ENCODE measurements at places on chromosomes 11 and 22. TPM values are rescaled to one million over a fixed set of nuclear protein-coding genes. Genes with fewer than 3 reads are reported as not detected.

The RCOR2 gene
- total RNA-seq = 0.22 TPM

The MYO18B gene
- total RNA-seq = under 0.01 TPM

The KRTAP5-1 gene
- not detected for total RNA-seq

- no peak for DNase-seq
Measured at GRCh38 chr11:126186708-126187529, 24.5 kb downstream of the RPUSD4 start.

- no peak for DNase-seq
Measured at GRCh38 chr11:116043857-116044256, 539.6 kb upstream of the CADM1 start.

DNA sequence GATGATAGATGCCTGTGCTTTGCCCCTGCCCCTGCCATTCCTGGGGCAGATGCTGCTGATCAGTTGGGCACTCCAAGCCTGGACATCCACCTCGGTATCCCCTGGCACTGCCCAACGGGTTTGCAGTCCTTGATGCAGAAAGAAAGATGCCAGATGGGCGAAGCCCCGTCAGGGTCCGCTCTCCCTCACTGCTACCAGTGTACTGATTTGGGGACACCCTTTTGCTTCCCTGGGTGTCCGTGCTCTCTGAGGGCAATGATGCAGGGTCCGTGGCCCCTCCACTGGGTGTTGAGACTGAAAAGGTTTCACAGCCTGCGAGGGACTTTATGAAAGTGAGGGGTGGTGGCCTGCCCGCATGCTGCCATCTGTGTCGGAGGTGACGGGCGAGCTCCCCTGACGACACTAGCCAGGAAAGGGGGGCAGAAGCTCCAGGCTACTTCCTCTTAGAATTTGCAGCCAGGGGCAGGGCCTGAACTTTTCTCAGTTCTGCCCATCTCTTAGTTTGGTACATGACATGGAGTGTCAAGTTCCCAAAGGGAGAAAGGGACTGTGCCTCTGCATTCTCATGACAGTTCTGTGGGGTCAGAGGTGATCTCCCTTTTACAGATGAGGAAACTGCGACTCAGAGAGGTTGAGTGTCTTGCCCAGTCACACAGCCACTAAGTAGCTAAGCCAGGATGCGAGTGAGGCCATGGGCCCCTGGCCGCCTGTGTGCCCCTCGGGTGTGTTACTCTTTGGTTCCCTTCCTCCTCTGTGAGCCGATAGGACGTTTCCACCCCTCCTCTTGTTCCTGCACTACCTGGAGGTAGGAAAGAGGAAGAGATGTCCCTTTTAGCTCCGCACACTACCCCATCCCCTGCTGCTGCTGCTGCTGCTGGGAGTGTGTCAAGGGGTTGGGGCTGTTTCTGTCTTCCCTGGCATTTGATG lies 96.6 kb downstream of the BCR start:
- DNase-seq = no peak

- peak; percentile 60 for DNase-seq
Measured at GRCh38 chr11:72038491-72038890, 39.8 kb downstream of the IL18BP start.

The OR51I1 gene
- total RNA-seq = 3.9 TPM

- DNase-seq = peak; percentile 23
Measured at GRCh38 chr11:113162592-113162962, 151.8 kb upstream of the TTC12 start.

The SNX32 gene
- 0.78 TPM for total RNA-seq

- no peak for DNase-seq
Measured at GRCh38 chr11:27354359-27354965, 8.6 kb downstream of the CCDC34 start.

DNA sequence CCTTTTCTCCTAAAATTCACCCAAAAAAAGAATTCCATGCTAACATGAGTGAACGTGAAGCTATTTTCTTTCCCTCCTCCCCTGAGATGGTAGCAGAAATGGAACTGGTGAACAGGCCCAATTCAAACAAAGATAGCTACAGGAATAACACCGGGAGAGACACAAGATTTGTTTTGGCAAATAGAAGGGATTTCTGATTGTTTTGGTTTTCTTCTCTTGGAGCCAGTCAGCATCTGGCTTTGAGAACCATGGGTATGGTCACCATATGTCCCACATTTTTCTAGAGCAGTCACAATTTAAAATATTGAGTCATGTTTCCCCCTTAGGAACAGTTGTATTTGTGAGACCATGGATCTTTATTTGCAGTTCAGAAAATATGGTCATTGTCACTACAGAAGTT lies 214.1 kb downstream of the FAM76B start:
- DNase-seq = no peak

The INCENP gene
- total RNA-seq = 28.8 TPM

- DNase-seq = no peak
Measured at GRCh38 chr22:17489101-17489500, 74.2 kb upstream of the SLC25A18 start.

GRCh38 chr11:120515186-120515723 lies 3.7 kb downstream of the GRIK4 start:
- DNase-seq = no peak

GRCh38 chr11:110077831-110078325 lies 15.3 kb upstream of the ZC3H12C start:
- DNase-seq = no peak

The POTEH gene
- total RNA-seq = not detected

- DNase-seq = no peak
Measured at GRCh38 chr22:47589271-47590250, 827.1 kb downstream of the TBC1D22A start.

The LRRC74B gene
- total RNA-seq = not detected

The ENTHD1 gene
- total RNA-seq = 0.42 TPM

- DNase-seq = no peak
Measured at GRCh38 chr11:3021125-3021524, 29.0 kb upstream of the NAP1L4 start.

The CD81 gene
- total RNA-seq = 822 TPM

The OR51E2 gene
- total RNA-seq = 0.42 TPM

The CHRM4 gene
- total RNA-seq = not detected

The FTH1 gene
- total RNA-seq = 5,003 TPM

DNA sequence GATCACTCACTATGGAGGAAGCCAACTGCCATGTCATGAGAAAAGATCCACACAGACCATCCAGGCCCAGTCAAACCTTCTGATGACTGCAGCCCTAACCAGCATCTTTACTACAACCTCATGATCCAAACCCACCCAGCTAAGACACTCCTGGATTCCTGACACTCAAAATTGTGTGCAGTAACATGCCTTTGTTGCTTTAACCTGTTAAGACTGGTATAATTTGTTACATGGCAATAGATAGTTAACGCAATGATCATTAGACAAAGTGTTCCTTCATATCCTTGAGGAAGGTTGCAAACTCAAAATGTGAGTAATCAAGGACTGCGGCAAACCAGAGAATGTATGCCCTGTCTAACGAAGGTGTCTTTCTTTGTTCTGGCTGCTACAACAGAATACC lies 47.1 kb upstream of the CSNK2A3 start:
- no peak for DNase-seq

DNA sequence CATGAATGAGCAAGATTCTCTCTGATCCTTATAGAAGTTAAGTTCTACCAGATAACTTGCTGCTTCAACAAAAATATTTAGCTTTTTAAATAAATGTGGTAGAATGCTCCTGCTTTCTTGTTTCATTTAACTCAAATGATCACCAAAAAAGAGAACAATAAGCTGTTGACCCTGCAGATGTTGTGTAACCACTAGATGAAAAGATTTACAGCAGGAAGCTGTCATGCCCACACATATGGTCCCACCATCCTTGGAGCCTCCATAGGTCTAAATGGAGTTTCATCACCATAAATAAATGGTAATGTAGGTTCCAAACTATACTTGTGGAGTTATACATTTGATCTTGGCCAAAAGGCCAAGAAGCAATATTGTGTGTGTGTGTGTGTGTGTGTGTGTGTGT lies 118.8 kb downstream of the RRAS2 start:
- DNase-seq = no peak

The NLRP6 gene
- total RNA-seq = 2.4 TPM

The MUC5AC gene
- not detected for total RNA-seq

The TBX1 gene
- 3.5 TPM for total RNA-seq

DNA sequence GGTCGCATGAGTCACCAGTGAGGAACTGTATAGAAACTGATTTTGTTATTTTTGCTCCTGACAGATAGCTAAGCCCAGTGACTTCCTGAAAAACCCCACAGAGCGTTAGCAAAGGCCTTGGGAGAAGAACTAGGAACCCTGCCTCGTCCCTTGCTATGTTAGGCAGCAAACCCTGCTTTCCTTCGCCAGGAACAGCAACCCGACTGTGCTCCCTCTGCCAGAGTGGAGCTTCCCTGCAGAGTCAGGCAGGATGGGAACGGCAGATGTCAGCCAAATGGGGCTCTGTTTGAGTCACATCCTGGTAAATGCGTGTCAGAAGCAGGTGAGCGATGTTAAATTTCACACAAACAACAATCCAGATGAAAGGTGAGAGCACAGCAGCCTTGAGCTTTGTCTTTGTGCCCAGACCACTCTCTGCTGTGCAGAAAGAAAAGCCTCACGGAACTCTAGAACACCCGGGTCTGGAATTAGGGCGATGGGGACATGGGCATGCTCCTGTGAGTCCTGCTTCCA lies 186.6 kb downstream of the ADAMTS15 start:
- DNase-seq = no peak

- DNase-seq = no peak
Measured at GRCh38 chr22:40009292-40009774, 14.6 kb downstream of the FAM83F start.

- no peak for DNase-seq
Measured at GRCh38 chr11:134466156-134466555, 54.1 kb upstream of the B3GAT1 start.
